ENCODE measurements at places on chromosomes 5 and 9.

DNA sequence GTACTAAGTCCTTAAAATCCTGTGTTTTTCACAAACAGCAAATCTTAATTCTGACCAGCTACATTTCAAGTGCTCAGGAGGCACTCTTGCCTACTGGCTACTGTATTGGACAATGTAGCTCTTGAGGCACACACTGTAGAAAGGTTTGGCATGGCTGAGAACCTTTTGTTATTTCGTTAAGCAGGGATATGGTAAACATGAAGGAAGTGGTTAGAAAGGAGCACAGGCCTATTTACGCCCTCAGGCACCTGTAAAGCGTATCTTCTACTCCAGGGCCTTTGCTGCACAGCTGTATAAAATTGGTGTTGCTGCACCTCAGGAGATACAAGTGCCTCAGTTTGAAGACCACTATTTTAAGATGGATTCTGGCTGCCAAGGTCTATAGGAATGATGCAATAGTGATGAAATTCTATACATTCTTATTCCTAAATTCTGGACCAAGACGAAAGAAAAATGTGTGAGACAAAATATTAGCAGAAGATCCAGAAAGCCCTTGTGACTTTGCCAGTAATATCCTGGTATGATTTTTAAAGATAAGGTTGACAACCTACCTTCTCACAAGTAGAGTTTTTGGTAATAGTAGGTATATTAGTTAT is 9.3 kb upstream of the OTULIN start:
- DNase-seq: no peak
- H3K27ac ChIP-seq: no peak overlapping the region
- H3K4me3 ChIP-seq: no peak overlapping the region
- no peaks in the 10 kb centered on the region for H3K27me3 ChIP-seq

DNA sequence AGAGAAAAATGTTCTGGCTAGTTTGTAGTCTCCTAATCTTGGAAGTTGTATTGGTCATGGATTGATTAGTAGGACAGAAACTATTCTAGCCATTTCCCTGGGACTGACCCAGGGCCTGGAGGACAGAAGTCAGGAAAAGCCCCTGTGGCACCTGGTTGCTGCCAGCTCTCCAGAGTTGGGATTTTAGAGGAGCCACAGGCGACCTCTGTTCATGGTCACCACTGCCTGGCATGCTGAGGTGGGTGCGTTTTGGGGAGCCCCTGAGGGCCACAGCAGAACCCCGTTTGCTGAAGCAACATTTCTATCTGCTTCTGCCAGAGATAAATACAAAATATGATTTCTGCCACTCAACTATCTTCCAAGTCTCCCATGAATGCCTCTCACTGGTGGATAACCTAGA is 7.6 kb upstream of the MAPK9 start:
- no peaks in the 10 kb centered on the region for H3K36me3 ChIP-seq
- no peak overlapping the region for H3K4me3 ChIP-seq
- H3K27me3 ChIP-seq: no peaks in the 10 kb centered on the region
- no peak for DNase-seq
- no peaks in the 10 kb centered on the region for H3K4me1 ChIP-seq
- H3K27ac ChIP-seq: no peak overlapping the region

DNA sequence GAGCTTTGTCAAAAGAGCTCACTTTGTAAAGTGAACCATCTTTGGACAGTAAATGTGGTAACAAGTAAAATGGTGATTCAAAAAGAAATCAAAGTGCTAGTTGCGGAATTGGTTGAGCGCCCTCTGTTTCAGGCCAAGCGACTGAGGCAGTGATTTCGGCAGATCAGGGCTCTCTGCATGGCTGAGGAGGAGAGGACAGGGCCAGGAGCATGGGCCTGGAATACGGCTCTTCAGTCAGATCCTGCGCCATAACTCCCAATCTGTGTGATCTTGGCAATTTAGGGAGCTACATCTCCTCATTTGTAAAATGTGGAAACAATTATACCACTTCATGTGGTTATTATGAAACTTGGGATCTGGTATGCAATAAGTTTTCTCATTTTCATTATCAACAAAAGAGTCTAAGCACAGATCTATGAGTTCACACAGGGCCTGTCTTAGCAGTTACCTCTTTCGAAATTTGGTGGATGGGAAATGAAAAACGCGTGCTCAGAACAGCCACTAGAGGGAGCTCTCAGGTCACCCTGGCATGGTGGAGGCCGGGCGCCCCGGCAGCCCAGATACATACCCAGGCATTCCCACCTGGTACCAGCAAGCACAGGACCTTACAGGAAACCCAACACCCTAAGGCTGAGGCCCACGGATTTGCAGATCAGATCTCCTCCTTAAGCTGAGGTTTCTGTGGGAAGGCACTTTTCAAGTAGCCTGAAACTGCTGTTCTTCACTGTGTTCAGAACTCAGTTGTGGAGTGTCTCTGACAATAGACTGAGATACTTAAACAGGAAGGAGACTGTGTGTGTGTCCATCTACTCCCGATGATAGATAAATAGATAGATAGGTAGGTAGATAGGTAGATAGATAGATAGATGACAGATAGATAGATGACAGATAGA is 303.7 kb downstream of the RAB3C start:
- peaks cover 5% of the 10 kb centered on the region for H3K4me1 ChIP-seq
- no peaks in the 10 kb centered on the region for H3K36me3 ChIP-seq
- no peaks in the 10 kb centered on the region for H3K27me3 ChIP-seq
- DNase-seq: peak; percentile 62
- peak overlapping the region; percentile 34 for H3K27ac ChIP-seq

GRCh38 chr9:111955048-111955447 is 58.4 kb downstream of the UGCG start:
- H3K36me3 ChIP-seq: no peaks in the 10 kb centered on the region
- H3K27me3 ChIP-seq: no peaks in the 10 kb centered on the region
- no peaks in the 10 kb centered on the region for H3K4me1 ChIP-seq
- no peak overlapping the region for H3K4me3 ChIP-seq
- H3K27ac ChIP-seq: no peak overlapping the region

DNA sequence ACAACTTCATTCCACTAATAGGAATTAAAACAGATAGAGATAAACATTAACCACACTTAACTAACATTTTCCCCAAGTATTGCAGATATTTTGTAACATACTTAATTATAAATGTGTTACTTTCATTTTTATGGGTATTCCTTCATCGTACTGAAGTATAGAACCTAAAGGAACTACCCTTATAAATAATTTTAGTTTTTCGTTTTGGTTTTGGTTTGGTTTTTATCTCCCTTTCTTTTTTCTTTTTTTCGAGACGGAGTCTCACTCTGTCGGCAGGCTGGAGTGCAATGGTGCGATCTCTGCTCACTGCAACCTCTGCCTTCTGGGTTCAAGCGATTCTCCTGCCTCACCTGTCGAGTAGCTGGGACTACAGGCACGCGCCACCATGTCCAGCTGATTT is 60.1 kb upstream of the LMNB1 start:
- H3K4me3 ChIP-seq: no peak overlapping the region
- no peak overlapping the region for H3K27ac ChIP-seq
- DNase-seq: no peak
- no peaks in the 10 kb centered on the region for H3K36me3 ChIP-seq
- no peaks in the 10 kb centered on the region for H3K4me1 ChIP-seq
- H3K27me3 ChIP-seq: no peaks in the 10 kb centered on the region

Measured in thyroid gland (tissue), 4 donors.